Karpas-422 (cell line): ENCODE measurements at places on chromosomes 12 and 14. TPM values are rescaled to one million over a fixed set of nuclear protein-coding genes. Genes with fewer than 3 reads are reported as not detected.

DNA sequence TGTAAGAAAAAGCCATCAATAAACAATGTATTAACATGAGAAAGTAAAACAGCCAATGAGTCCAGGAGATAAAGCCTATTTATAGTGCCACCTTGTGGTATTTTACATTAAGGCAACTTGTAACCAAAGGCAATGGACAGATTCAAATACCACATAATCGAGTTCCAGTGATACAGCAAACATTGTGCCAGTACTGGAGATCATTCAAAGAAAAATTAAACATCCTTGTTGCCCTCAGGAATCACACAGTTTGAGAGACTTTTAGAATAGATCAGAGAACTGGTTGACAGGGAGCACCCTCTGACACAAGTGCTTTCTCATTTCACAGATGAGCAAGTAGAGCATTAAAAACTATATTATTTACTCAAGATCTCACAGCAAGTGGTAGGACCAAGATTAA lies 98.1 kb downstream of the DDHD1 start:
- DNase-seq: peak; percentile 78

DNA sequence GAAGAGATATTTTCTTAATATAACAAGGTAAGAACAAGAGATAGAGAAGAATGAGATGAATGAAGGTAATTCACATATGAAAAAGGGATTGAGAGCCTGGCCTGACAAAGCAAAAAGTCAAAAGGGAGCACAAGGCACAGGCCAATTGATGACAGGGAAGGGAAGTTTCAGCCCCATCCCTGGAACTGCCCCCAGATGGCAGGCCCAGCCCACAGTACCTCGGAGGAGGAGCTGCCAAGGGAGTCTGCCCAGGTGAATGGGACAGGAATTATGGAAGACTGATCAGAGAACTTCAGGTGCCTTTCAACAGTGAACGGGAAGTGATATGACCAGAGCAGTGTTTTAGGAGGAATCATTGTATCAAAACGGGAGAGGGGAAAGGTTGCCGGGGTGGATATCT lies 15.7 kb downstream of the SNRPF start:
- DNase-seq: no peak

DNA sequence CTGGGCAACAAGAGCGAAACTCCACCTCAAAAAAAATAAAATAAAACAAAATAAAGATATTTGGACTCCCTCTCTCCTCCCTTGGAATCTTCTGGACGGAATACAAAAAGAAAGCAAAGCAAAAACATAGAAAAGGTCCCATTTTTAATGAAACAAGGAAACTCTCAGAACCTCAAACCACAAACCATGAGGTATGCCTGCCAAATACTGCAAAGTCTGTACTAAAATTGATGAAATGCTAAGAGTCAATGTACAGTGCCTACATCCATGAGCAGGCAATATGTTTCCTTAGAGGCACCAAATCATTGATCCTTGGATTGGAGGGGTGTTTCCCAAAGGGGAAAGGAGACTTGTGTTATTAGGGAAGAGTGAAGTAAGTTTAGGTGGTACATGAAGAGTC lies 8.2 kb upstream of the RPS6KA5 start:
- no peak for DNase-seq

Gene POLE2
- total RNA-seq: 21.0 and 51.0 TPM in 2 replicates

Gene CLEC1A
- not detected in 2 replicates for total RNA-seq

Gene PPP4R4
- 0.75 and 0.79 TPM in 2 replicates for total RNA-seq

Gene EGLN3
- total RNA-seq: 0.22 TPM in 1 of 2 replicates, not detected in the other

Gene DACT1
- 0.11 TPM in 1 of 2 replicates, not detected in the other for total RNA-seq
